ENCODE measurements at places on chromosomes 7 and 10.

DNA sequence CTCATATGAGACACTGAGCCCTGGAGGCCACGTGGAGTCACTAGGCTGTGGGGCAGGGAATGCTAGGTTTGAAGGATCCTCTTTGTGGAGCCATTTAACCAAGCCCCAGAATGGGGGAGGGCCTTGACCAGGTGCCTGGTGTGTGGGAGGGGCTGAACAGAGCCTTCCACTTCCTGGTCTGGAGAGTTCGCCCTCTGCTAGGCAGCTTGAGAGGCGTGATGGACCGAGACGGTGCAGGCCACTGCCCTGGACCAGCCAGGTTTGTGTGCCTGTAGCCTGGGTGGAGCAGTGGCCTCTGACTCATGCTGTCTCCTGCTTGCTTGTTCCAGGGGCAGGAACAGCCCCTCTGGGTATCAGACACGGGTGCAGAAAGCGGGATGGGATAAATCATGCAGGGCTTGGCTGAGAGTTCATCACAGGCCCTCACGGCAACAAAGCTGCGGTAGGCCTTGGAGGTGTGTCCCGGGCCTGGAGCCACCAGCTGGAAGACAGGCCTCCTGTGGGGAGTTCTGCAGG is 27.4 kb downstream of the ADAMTS14 start:
- no peak for DNase-seq

GRCh38 chr7:68604541-68604940 is 993.7 kb upstream of the AUTS2 start:
- no peak for DNase-seq

- DNase-seq: peak; percentile 19
These were observed 144.0 kb upstream of the MKLN1 start for GRCh38 chr7:131183611-131184119.

- DNase-seq: no peak
These were observed 173.9 kb downstream of the NEURL1 start for GRCh38 chr10:103667356-103667755.

GRCh38 chr10:4013651-4014121 is 228.7 kb upstream of the KLF6 start:
- DNase-seq: peak; percentile 50

- peak; percentile 4 for DNase-seq
These were observed 254.9 kb downstream of the KIAA1217 start for GRCh38 chr10:24463611-24464426.

GRCh38 chr10:6643962-6644361 is 63.9 kb upstream of the PRKCQ start:
- DNase-seq: peak; percentile 43

Data from activated CD4-positive, alpha-beta T cell treated with anti-CD3 and anti-CD28 coated beads for 4 hours (primary cell).